ENCODE measurements at places on chromosomes 2 and 18. TPM values are rescaled to one million over a fixed set of nuclear protein-coding genes. Genes with fewer than 3 reads are reported as not detected.
A peak's percentile ranks its signal among the peaks of the same experiment; 100 is the strongest.

DNA sequence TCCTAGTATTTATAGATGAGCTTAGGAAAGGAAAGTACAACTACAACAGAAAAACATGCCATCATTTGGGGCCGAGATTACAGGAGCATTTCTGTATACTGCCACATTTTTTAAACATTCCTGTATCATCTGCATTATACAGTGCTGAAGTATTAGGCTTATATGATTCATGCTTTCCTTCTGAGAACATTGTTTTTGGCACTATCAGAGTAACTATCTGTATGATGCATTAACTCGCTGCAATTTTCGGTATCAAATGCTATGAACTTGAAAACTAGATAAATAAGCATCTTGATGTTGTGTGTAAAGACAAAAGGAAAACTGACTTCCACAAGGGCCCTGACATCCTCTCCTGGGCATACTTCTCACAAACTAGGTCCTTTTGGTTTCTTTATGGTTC is 102.0 kb downstream of the RIT2 start:
- no peak for DNase-seq

- DNase-seq = no peak
Observed at GRCh38 chr2:190930411-190930810, 49.8 kb downstream of the GLS start.

Gene CNGA3
- total RNA-seq = not detected

Gene TMEM127
- total RNA-seq = 29.6 TPM

Gene LCT
- total RNA-seq = under 0.01 TPM

- DNase-seq = peak; percentile 68
Observed at GRCh38 chr18:46148810-46149209, 44.6 kb downstream of the HAUS1 start.

- peak; percentile 61 for DNase-seq
Observed at GRCh38 chr2:76998704-76999103, 523.5 kb downstream of the LRRTM4 start.

- no peak for DNase-seq
Observed at GRCh38 chr18:78831603-78832002, 148.0 kb upstream of the SALL3 start.

Gene C1QL2
- total RNA-seq = not detected

DNA sequence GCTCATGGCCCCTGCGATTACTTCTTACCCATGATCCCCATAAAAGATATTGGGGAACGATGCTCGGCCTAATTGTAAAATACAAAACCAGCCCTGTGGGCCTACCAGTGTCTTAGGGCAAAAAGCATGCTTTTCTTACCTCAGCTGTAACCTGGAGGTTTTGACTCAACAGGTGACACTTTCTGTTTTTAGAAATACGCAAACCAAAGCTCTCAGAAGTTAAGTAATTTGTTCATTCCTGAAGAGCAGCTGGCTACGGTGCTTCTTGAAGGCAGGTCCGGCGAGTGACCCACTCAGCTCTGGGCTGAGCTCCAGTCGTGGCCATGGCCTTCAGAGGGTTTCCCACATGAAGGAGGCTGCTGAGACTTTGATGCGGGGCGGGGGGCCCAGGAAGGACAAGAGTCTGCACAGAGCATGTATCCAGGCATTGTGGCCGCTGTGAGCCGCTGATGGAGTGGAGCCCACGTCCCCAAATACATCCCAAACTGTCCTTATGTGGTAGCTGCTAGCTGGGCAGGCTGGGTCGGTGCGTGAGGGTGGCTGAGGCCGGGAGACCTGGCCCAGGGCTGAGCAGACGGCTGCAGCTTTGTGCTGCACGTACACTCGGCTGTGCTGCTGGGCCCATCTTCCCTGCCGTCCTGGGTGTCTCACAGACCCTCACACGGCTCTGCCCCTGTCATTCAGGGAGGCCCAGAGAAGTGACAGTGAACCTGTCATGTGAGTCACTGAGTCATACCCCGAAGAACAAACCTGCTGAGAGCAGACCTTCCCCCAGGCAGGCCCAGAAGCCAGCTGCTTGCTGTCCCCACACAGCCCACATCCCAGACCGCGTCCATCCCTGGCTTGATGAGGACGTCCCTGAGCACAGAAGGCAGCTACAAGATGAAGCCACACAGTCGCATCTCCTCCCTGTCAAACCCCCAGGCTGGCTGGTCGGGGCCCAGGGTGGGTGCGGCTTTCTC is 34.1 kb downstream of the ITGB1BP1 start:
- no peak for DNase-seq

DNA sequence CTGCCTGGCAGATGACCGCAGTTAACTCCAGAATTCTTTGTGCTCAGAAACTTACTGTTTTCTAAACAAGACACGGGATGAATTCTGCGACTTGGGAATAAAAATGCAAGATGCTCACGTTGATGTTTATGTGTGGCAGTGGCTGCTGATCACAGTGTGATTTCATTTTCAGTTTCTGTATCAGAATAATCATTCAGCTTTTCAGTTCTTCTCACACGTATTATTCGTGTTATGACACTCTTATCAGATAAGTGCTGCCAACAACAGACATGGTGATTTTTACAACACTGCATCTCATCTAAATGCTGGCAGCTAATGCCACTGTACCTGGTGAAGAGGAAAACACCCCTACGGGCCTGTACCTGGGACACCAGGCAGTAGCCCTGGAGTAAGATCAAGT is 272.9 kb upstream of the REV1 start:
- no peak for DNase-seq

- no peak for DNase-seq
Observed at GRCh38 chr2:41772697-41773096, 275.1 kb upstream of the PKDCC start.

Gene SLC9A4
- total RNA-seq = under 0.01 TPM

DNA sequence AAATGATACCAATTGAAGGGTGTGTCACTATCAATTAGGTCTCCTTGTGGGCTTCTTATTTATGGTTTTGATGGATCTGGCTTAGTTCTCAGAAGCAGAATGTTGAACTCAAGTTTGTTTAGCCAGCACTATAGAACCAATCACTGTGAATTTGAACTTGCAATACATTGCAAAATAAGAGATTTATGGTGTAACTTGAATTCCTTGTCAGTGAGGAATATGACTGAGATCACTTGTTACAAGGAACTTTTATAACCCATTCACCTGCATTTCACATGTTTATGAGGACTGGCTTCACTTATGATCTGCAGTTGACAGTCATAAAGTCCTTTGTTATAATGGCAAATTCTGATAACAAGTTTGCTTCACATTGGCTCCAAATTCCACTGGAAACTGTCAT is 9.8 kb downstream of the GATA6 start:
- DNase-seq = no peak

Gene CENPO
- 19.6 TPM for total RNA-seq

DNA sequence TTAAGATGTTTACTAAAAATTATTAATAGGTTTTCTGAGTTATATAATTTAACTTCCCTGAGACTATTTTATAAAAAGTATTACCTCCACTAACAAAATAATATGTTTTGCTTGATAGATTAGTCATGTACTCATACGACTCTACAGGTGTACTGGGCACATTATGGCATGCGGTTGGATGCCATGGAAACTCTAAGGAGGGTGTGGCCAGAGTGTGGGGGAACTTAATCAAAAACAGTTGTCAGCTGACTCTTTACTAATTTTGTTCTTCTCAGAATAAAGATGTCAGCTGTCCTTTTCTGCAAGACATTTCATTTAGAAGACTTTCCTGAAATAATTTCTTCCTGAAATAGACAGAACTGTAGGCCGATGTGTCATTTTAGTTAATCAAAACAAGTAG is 228.3 kb upstream of the SIX3 start:
- no peak for DNase-seq

GRCh38 chr2:46695283-46695682 is 215.9 kb downstream of the TMEM247 start:
- DNase-seq = no peak

GRCh38 chr2:112194028-112194427 is 55.8 kb downstream of the FBLN7 start:
- no peak for DNase-seq

Gene DLX1
- total RNA-seq = not detected

DNA sequence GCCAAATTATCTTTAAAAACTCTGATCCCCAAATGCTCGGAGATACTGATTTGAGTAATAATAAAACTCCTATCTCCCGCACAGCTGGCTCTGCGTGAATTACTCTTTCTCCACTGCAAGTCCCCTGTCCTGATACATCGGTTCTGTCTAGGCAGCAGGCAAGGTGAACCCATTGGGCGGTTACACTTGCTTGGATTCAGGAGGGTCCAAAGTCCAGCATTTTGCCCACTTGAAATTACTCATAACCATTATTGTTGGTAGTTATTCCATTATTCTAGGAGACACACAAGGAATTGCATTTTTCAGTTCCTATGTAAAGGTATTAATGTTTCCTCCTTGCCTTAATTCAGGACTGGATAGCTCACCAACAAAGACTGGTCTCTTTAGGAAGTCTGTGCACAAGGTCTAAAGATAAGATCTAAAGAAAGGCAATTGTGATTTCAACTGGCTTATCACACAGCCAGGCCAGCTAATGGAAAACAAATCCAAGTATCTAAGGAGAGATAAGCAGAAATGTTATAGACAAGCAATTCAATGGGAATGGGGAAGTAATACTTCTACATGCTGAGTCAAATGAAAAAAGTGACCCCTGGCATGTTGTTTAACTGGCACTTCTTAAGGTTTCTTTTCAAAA is 23.2 kb upstream of the NPC1 start:
- no peak for DNase-seq

GRCh38 chr2:225486236-225486635 is 86.7 kb downstream of the NYAP2 start:
- no peak for DNase-seq

- DNase-seq = no peak
Observed at GRCh38 chr2:239250216-239251081, 150.4 kb downstream of the HDAC4 start.

Gene ABCB11
- total RNA-seq = under 0.01 TPM

Gene DNAH6
- under 0.01 TPM for total RNA-seq

- no peak for DNase-seq
Observed at GRCh38 chr18:36200354-36200771, 13.1 kb downstream of the MOCOS start.

DNA sequence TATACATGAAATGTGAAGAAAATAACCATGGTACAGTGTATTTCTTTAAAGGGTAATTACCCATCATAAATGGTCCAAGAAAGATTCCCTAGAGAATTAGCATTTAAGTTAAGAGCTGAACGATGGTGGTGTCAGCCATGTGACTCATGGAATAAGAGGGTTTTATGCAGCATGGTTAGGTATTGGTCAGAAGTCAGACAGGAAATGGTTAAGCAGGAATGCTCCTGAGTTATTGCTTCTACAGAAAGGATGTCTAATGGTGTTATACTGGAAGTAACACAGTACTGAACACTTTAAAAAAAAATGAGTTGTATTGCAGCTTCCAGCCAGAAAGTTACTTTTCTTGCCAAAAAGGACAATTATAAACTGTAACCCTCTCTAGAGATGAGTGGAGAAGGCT is 72.7 kb upstream of the UBE2E3 start:
- no peak for DNase-seq

DNA sequence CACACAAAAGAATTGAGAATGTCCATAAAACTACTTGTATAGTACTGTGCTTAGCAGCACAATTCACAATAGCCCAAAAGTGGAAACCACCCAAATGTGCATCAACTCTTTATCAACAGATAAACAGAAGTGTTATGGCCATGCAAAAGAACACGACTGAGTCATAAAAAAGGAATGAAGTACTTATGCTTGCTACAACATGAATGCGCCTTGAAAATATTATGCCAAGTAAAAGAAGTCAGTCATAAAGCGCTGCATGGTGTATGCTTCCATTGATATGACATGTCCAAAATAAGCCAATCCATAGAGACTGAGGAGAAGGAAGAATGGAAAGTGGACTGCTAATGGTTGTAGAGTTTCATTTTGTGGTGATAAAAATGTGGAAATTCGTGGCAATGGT is 12.1 kb upstream of the MAP2 start:
- DNase-seq = no peak

- DNase-seq = no peak
Observed at GRCh38 chr2:53442783-53443182, 324.8 kb upstream of the CHAC2 start.

GRCh38 chr2:222861411-222862105 is 722 bp downstream of the ACSL3 start:
- peak; percentile 42 for DNase-seq

- DNase-seq = peak; percentile 9
Observed at GRCh38 chr18:35710581-35710980, 129.0 kb downstream of the GALNT1 start.

GRCh38 chr2:238239543-238239862 is 335 bp downstream of the HES6 start:
- DNase-seq = no peak

DNA sequence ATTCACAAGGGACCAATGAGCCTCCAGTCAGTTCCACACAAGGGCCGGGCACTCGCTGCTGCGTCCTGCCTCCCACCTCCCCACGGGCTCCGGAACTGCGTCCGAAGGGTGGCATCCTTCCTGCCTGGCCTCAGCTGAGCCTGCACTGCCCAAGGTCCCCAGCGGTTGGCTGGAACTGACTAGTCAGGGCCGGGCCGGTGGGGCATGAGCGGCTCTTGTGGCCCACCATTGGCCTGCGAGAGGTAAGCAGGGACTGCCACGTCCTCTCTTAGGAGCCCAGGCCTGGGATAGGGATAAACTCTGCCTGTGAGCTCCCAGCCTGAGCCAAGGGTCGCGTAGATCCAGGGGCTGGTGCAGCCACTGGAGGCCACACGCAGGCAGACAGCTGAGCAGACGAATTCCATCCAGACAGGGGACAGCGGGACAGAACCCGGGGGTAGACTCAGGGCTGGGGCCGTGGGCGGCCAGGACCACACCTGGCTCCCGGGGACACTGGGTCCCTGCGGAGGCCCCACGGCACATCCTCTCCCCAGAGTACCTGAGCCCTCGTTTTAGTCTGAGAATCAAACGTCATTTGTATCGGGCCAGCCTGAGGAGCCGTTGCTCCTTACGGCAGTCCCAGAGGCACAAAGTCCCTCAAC is 148.4 kb downstream of the ZNF516 start:
- DNase-seq = no peak

Gene IL36RN
- not detected for total RNA-seq

Gene AQP12B
- total RNA-seq = not detected

DNA sequence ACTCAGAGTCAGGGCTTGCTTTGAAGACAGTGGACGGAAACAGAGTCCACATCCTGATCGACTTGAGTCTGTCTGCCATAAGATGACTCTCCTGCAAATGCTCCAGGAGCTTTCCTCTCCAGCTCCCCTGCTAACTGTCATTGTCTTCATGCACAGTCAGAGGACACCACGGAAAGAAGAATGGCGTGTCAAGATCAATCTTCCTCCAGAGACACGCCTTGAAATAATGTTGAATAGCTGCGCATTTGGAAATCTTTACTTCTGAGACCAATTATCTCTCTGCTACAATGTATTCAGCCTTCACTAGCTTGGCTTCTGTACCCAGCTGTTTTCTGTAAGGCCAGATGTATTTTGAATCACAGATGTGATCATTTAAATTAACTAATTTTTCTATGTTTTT is 457.2 kb downstream of the CDH2 start:
- DNase-seq = no peak

DNA sequence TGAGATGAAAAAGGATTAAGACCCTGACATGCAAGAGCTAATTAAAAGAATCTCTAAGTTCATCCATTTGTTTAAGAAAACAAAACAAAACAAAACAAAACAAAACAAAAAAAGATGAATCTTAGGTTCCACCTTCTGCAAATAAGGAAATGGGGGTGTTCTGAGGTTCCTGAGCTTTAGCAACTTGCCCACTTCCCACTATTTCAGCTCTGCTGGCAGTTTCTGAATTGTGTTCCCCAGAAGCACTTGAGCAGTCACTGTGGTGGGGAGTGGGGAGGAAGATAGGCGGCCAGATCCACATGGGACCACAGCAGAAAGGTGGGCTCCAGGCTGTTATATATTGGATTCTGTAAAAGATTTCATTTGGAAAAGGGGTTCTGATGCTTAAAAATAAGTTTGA is 20.3 kb downstream of the INO80C start:
- DNase-seq = no peak

Gene LYPD6B
- total RNA-seq = 3.0 TPM

Gene DSG4
- total RNA-seq = not detected

Data from fibroblast of villous mesenchyme (primary cell).